ENCODE measurements at places on chromosomes 6 and 20.
A peak's percentile ranks its signal among the peaks of the same experiment; 100 is the strongest.

DNA sequence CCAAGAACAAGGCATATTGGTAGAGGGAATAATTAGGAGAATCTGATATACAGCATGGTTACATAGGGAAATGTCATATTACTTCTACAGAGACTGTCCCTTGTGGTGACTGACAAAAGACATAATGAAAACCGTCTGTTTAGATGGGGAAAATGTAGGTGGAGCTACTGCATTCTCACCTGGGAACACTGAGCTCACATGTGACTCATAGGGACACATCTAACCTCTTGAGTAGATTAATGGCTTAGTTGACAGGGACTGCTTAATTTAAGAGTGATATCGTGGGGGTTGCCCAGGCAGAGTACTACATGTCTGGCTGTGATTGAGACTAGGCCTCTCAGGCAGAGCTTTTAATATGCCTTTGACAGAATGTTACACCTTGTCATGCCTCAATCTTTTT lies 235.3 kb upstream of the ZFP64 start:
- DNase-seq, result no peak

- DNase-seq, result no peak
Measured at GRCh38 chr6:168877821-168878282, 375.8 kb downstream of the THBS2 start.

- DNase-seq, result no peak
Measured at GRCh38 chr6:52207066-52207465, 20.9 kb downstream of the IL17A start.

- peak; percentile 81 for DNase-seq
Measured at GRCh38 chr6:29011276-29011734, 6.2 kb upstream of the ZNF311 start.

DNA sequence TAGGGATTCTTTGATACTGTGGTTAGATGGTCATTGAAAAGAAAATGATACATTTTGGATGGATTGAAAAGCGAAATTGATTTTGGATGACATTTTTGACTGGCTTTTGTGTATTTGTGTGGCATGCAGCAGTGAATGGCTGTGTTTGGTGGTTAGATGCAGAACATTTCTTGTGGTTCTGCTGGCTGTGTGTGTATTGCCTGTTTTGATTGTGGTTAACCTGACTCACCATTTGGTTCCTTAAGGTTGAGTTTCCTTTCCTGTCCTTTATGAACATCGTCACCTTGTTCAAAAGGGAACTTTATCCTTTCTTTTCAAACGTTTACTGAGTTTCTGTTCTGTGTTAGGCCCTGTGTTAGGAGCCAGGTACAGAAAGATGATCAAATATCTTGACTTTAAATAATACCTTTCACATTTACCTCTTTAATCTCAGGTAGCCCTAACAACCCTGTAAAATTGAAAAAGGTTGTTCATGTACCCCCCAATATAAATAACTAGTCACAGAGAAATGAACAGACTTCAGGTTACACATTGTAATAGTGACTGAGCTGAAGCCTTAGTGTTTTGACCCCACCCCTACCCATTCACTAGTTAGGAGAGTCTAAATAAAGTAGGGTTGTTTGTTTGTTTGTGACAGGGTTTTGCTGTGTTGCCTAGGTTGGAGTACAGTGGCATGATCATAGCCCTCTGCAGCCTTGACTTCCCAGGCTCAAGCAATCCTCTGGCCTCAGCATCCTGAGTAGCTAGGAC lies 23.8 kb downstream of the ANKS1A start:
- DNase-seq, result peak; percentile 35

- peak; percentile 58 for DNase-seq
Measured at GRCh38 chr6:35327349-35328027, 14.9 kb upstream of the PPARD start.

GRCh38 chr20:20426655-20426907 lies 58.7 kb downstream of the INSM1 start:
- DNase-seq, result no peak

DNA sequence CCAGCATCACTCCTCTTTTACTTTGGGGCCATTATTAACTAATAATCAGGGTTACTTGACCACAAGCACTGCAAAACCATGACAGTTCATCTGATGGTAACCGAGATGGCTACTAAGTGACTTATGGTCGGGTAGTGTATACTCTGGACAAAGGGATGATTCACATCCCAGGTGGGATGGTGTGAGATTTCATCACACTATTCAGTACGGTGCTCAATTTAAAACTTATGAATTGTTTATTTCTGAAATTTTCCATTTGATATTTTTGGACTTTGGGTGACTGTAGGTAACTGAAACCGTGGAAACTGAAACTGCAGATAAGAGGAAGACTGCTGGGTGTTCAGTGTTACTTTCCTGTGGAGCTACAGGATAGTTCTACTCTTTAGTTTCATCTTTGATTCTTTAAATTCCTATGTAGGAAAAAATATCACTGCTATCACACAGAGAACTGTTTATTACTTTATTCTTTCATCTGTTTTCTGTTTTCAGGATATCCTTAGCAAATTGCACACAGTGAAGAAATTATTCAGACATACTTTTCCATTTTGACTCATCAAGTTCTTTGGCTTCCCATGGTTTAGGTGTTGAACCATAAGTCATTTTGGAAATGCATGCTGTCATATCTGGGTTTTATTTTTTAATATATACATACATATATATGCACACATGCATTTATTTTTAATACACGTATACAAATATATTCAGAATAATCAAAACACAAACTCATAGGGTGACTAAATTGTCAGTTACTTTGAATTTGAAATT lies 59.1 kb upstream of the C20orf144 start:
- DNase-seq, result peak; percentile 5

DNA sequence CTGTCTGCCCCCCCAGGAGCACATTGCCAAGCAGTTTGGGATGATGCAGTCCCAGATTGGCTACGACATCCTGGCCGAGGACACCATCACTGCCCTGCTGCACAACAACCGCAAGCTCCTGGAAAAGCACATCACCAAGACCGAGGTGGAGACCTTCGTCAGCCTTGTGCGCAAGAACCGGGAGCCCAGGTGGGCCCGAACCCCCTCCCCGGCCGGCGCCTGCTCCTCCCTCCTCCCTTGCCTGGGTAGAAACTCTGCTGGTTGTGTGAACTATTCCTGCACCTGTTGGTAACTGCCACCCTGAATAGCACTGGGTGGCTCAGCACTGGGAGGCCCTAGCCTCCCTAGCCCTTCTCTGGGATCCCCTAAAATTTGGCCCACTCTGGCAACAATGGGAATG lies 43.7 kb downstream of the UQCC2 start:
- DNase-seq, result no peak

DNA sequence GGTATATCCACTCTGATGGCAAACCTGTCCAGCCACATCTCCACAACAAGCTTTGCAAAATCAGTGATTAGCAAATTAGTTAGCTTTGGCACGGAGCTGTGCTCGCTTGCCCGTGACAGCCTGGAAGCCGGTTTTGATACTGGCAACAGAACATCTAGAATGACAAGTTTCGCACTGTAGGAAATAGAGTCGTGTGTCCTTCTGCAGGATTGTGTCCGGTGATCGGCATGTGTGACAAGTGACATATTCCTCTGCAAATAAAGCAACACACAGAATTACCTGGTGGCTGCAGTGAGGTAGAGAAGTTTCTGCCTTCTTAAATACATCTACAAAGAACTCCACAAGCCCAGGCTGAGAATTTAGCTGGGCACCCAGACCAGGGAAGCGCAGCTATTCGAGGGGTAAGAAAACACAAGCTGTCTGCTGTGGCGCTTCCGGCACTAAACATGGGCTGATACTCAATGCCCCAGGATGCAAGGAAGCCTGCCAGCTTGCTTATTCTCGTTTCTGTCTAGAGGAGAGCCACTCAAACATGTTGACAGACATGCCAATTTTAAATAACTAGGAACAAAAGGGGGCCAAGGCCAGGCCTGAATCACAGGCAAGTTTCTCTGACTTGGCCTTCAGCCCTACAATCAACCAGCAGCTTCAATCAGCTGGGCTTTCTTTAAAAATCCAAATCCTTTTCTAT lies 22.2 kb downstream of the EIF2S2 start:
- no peak for DNase-seq

DNA sequence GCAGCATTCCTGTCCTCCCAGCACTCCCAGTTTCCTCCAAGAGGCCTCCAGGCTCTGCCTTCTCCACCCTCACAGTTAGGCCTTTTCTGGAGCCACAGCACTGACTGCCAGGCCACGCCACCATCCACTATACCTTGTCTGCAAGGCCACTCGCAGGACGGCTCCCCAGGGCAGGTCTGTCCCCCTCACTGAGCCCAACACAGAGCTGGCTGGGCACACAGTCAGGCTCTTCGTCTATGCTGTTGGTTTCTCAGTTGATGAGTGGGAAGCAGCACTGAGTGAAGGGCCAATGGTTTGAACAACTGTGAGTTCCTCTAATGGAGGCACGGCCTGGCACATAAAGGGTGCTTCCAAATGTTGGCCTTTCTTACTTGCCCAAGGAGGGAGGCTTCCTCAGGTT lies 95.2 kb downstream of the GRM4 start:
- DNase-seq, result no peak

- no peak for DNase-seq
Measured at GRCh38 chr20:46126440-46127056, 8.4 kb downstream of the CD40 start.

- no peak for DNase-seq
Measured at GRCh38 chr6:8066108-8066507, 1.9 kb upstream of the BLOC1S5 start.

GRCh38 chr20:38725148-38725901 lies 1.0 kb downstream of the SLC32A1 start:
- DNase-seq, result no peak

GRCh38 chr6:129183187-129183591 lies 300.3 kb downstream of the LAMA2 start:
- DNase-seq, result peak; percentile 61

- no peak for DNase-seq
Measured at GRCh38 chr6:157383471-157383870, 2.5 kb downstream of the ZDHHC14 start.

- no peak for DNase-seq
Measured at GRCh38 chr6:166434336-166434735, 51.6 kb upstream of the MPC1 start.

DNA sequence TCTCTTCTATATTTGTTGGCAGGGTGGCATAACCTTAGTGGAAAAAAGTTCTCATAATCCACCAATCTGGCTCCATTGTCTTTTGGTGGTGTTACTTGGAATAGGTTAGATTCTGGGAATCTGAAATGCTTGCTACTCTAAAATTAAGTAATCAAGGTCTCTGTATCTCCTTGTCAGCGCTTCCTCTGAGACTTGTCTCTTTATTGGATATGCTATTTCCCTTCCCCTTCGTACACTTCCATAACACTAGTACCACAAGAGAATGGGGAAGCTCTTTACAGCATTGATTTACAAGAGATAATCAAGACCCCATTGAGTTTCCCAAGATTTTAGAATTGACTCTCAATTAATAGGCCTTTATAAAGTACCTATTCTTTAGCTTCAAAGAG lies 280.2 kb downstream of the ADGB start:
- no peak for DNase-seq

DNA sequence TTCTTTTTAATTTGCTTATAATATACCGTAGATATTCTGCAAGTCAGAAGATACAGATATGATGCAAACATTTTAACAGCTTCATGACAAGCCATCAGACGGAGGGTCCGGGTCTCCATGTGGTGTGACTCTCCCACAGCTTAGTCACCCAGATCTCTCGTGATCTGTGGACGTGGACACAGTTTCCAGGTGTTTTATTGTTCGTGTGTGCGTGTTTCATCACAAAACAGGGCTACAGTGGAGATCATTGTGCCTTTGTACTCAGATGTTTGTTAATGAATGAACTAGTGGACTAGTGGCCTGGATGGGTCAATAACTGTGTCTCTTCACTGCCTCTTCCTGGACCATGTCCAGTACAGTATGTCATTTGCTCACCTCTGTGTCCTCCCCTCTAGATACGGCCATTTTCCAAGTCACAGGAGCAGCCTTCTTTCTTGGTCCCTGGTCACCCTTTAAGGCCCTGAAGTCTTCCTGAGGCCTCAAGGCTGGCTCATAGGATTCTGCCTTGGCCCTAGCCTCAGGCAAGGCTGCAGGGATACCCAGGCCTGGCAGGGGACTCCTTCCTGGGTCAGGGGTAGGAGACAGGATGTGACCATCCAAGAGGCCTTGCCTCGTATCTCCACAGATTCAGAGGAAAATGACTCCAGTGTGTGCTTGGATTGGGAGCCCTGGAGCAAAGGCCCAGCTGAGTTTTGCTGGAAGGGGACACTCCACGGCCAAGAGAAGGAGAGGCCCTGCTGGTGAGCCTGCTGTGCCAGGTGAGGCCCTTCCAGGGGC lies 4.6 kb downstream of the ADIG start:
- no peak for DNase-seq

- no peak for DNase-seq
Measured at GRCh38 chr6:102853249-102853955, 1459.9 kb downstream of the GRIK2 start.

GRCh38 chr6:106103728-106104109 lies 17.6 kb downstream of the PRDM1 start:
- no peak for DNase-seq

DNA sequence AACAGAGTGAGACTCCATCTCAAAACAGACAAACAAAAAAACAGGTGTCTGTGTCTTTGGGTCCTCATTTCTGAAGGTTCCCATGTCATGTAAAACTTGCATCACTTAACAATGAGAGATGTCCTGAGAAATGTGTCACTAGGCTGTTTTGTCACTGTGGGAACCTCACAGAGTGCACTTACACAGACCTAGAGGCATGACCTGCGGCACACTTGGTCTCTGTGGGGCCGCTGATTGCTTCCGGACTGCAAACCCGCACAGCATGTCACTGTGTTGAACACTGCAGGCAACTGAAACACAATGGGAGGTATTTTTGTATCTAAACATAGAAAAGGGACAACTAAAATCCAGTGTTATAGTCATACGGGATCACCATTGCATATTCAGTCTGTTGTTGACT lies 42.3 kb upstream of the TMEM181 start:
- no peak for DNase-seq

DNA sequence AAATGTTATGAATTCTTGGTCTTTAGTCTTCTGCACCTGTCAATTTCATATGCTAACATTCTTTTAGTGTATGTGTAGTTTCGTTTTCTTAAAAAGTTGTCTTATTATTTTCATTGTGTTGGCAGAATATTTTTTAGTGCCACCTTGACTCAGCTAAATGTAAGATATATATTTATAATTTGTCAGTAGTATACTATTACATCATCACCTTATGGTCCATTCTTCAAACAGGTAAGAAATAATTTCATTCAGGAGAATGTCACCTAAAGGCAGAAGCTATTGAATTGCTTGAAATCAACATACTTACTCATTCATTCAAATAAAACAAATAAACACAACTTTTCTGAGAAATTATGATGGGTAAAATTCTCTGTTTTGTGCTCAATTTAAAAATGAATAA lies 3.5 kb upstream of the STXBP5 start:
- DNase-seq, result no peak

DNA sequence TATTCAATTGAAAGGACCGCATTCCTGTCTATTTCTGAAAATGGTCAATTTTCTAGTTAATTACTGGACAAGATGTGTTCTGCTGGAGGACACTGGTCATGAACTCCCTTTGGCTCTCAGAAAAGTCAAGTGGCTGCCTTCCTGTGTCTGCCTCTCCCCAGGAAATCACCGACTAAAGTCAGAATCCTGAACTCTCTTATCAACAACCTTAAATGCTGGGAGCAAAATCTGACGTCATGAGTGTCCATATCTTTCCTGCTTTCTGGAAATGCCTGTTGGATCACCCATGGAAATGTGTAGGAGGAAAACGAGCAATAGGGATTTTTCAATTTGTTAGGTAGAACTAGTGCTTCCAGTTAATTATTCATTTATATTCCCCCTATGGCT lies 53.5 kb upstream of the PLCB1 start:
- DNase-seq, result no peak
